T-cell (primary cell): ENCODE measurements at places on chromosomes 5 and 9. TPM values are rescaled to one million over a fixed set of nuclear protein-coding genes. Genes with fewer than 3 reads are reported as not detected.

GRCh38 chr5:132238169-132238744, 10.6 kb upstream of the P4HA2 start:
- no peak overlapping the region for H3K4me3 ChIP-seq
- peak; percentile 47 for DNase-seq
- no peaks in the 10 kb centered on the region for H3K4me1 ChIP-seq
- peaks cover 3% of the 10 kb centered on the region for H3K27me3 ChIP-seq
- no peaks in the 10 kb centered on the region for H3K36me3 ChIP-seq

DNA sequence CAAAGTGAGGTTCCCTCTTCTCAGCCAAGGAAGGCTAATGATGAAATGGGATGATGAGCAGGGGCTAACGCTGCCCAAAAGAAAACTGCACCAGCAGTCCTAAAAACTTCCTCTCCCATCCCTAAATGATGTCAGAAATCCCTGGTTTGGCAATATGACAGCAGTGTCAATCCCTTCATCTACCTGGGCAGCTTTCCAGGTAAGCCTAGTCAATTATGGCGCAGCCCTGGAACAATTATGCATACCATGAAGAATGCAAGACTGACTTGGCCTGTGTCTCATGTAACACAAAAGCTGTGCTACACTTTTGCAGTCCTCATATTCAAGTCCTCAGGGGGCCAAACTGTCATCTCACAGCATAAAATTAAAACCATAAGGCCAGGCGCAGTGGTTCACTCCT, 7.0 kb downstream of the DMGDH start:
- no peak for DNase-seq
- H3K36me3 ChIP-seq = no peaks in the 10 kb centered on the region
- H3K4me1 ChIP-seq = no peaks in the 10 kb centered on the region
- no peaks in the 10 kb centered on the region for H3K27me3 ChIP-seq
- no peak overlapping the region for H3K27ac ChIP-seq

DNA sequence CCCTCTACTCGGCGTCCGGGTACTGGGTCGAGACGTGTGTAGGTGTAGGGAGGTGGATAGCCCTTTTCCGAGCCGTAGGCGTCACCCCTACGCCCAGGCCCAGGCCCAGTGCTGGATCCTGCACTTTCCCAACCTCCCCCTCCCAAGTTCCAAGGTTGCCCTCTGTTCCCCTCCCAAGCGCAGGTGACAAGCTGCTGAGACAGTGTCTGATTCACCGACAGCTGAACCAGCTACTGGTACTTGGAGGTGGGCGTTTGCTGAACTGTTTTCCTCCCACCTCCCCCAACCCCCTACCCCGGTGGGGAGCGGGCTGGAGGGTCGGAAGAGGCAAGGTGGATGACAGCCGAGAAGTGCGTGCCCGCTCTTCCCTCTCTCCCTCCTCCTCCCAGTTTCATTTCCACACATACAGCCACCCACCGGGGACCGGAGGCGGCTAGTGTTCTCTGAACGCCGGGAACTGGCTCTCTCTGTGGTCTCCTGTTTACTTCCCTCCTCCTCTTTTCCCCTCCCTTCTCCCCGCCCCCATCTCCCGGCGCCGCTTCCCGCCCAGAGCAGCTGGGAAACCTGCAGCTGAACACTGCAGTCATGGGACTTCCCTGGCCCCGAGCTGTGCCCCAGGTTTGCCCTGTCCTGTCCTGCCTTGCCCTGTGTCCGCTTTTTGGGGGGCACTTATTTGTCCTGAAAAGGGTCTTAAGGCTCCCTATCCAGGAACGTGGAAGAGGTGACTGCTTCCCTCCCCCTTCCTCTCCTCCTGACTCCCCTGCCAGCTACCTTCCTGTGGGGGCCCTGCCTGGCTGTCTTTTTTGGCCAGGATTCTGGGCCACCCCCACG, 6.2 kb upstream of the KLF9 start:
- no peaks in the 10 kb centered on the region for H3K36me3 ChIP-seq
- peak overlapping the region; percentile 98 for H3K27ac ChIP-seq
- no peak for DNase-seq

DNA sequence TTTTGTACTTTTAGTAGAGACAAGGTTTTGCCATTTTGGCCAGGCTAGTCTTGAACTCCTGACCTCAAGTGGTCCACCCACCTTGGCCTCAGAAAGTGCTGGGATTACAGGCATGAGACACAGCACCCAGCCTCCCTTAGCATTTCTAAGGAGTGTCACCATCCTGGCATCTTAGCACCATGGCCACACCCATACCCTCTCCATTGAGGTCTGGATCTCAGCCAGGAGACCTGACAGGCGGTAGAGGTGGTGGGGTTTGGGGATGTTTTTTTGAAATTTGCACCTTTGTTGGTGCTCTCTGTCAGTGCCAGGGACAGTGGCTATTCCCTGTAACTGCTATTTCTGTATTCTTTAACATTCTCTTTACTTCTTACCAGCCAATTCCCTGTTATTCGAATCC, 72.5 kb downstream of the TRIM36 start:
- no peaks in the 10 kb centered on the region for H3K36me3 ChIP-seq
- no peak for DNase-seq

GRCh38 chr9:75120686-75121085, 32.4 kb downstream of the OSTF1 start:
- H3K27me3 ChIP-seq = no peaks in the 10 kb centered on the region
- H3K36me3 ChIP-seq = peaks cover 33% of the 10 kb centered on the region
- H3K4me1 ChIP-seq = peaks cover 20% of the 10 kb centered on the region
- no peak overlapping the region for H3K27ac ChIP-seq
- no peak for DNase-seq
- H3K4me3 ChIP-seq = no peak overlapping the region

DNA sequence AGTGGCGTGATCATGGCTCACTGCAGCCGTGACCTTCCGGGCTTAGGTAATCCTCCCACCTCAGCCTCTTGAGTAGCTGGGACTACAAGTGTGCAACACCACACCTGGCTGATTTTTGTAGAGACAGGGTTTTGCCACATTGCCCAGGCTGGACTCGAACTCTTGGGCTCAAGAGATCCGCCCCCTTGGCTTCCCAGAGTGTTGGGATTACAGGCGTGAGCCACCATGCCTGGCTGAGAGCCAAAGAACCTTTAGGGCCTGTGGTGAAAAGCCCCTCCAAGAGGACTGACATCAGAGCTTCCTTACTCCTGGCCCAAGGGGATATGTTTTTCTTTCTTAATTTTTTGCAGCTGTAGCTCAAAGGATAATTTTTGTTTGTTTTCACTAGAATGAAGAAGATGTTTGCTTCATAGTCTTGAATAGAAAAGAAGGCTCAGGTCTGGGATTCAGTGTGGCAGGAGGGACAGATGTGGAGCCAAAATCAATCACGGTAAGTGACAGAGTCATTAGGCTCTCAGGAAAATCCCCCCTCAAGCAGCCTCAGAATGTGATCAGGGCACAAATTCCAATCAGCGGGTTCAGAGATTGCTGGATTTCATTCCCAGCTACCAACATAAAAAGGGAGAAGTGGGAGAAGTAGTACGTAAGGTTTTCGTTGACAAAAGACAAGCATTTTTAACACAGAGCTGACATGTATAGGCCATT, 77.1 kb downstream of the GOLPH3 start:
- H3K4me3 ChIP-seq = no peak overlapping the region

- H3K36me3 ChIP-seq = peaks cover 3% of the 10 kb centered on the region
- H3K4me1 ChIP-seq = no peaks in the 10 kb centered on the region
- no peak for DNase-seq
- H3K27ac ChIP-seq = no peak overlapping the region
- no peak overlapping the region for H3K4me3 ChIP-seq
- no peaks in the 10 kb centered on the region for H3K27me3 ChIP-seq
Measured at GRCh38 chr9:127504887-127505251, 53.6 kb downstream of the LRSAM1 start.

DNA sequence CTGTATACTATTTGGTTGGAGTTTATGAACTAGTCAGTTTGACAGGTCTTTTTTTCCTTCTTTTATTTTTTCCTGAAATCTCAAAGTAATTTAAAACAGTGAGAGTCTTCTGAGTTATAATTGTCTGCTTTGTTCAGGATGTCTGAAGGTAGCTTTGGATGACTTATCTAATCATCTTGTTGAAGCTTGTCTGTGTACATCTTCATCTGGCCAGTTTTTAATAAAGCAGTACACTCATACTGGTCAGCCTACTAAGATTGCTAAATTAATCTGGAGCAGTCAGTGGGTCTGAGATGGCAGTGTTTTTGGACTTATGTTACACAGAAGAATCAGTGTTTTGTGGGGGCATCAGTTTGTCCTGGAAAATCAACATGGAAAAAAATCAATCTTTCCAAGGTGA, 482.4 kb downstream of the CDH10 start:
- H3K4me3 ChIP-seq = no peak overlapping the region
- DNase-seq = no peak
- H3K27ac ChIP-seq = no peak overlapping the region
- no peaks in the 10 kb centered on the region for H3K36me3 ChIP-seq

DNA sequence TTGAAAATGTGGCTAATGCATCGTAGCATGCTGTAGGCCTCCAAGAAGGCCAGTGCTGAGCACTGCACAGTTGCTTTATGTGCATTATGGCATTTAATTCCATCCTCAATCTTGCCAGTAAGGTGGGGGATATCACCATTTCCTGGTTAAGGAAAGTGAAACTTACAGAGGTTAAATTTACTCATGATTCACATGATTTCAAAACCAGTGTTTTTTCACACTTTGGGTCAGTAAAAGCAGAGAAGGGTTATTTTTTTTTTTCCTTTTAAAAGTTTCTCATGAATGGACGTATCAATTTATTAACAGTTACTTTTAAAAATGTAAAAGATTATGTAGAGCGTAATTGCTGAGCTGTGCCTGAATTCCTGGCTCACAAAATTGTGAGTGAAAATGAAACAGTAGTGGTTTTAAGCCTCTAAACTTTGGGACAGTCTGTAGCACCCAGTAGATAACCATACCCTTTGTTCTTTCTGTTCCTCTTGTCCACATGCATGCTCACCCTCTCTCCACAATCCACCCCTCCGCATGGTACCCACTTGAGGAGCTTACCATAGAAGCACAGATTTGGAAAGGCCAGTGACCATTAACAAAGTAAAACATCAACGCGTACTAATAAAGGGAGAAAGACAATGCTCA, 21.2 kb downstream of the MAST4 start:
- H3K4me3 ChIP-seq = no peak overlapping the region
- H3K36me3 ChIP-seq = no peaks in the 10 kb centered on the region
- no peak for DNase-seq
- no peaks in the 10 kb centered on the region for H3K4me1 ChIP-seq

- H3K27ac ChIP-seq = no peak overlapping the region
- no peaks in the 10 kb centered on the region for H3K36me3 ChIP-seq
- peak overlapping the region; percentile 50 for H3K4me3 ChIP-seq
- H3K27me3 ChIP-seq = peaks cover 14% of the 10 kb centered on the region
- peaks cover 4% of the 10 kb centered on the region for H3K4me1 ChIP-seq
Measured at GRCh38 chr5:179530069-179530998, 20.0 kb upstream of the RUFY1 start.

GRCh38 chr9:10148796-10149195, 464.0 kb downstream of the PTPRD start:
- H3K27me3 ChIP-seq = no peaks in the 10 kb centered on the region
- H3K27ac ChIP-seq = no peak overlapping the region
- H3K4me3 ChIP-seq = no peak overlapping the region
- no peaks in the 10 kb centered on the region for H3K36me3 ChIP-seq

DNA sequence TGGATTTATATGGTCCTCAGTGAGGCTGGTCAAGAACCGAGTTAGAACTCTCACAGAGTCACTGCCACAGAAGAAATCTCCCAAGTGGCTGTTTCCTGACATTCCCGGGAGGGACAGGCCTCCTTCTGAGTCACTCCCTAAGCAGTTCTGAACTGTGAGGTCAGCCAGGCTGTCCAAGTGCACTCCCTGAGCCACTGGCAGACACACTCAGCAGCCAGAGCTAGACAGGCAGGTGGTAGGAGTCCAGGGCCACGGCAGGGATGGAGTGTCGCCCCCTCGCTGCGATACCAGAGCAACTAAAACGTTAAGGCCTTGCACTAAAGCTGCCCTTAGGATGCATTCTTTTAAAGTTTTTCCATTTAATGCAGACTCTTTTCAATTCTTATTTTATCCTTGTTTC, 3.4 kb downstream of the IL4 start:
- no peak overlapping the region for H3K27ac ChIP-seq
- H3K4me3 ChIP-seq = no peak overlapping the region

GRCh38 chr5:6729386-6730310, 16.4 kb downstream of the TENT4A start:
- H3K4me3 ChIP-seq = no peak overlapping the region
- peak; percentile 37 for DNase-seq
- peaks cover 48% of the 10 kb centered on the region for H3K4me1 ChIP-seq

- no peak for DNase-seq
- H3K4me3 ChIP-seq = no peak overlapping the region
- H3K36me3 ChIP-seq = no peaks in the 10 kb centered on the region
- H3K27me3 ChIP-seq = peaks cover 80% of the 10 kb centered on the region
- H3K27ac ChIP-seq = no peak overlapping the region
- no peaks in the 10 kb centered on the region for H3K4me1 ChIP-seq
Measured at GRCh38 chr9:128409978-128410377, 10.7 kb upstream of the CERCAM start.

DNA sequence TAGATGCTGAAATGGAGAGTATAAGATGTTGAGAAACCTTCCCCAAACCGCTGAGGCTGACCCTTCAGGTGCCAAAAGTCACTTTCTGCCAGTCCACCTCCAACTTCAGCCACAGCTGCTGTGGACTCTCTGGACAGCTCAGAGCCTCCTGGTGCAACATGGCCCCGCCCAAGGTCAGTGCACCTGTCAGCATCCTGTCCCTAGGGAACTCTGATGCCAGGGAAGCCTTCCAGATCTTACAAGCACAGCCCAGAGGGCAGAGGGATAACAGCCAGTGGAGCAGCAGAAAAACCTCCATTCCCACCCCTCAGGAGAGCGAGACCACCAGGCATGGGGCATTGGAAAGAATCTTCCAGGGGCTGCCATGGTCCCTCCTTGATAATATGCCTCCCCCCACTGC, 10.5 kb upstream of the PTGES2 start:
- DNase-seq = no peak
- peaks cover 19% of the 10 kb centered on the region for H3K4me1 ChIP-seq
- no peaks in the 10 kb centered on the region for H3K27me3 ChIP-seq

COMMD10 gene
- 35.4 TPM for total RNA-seq

TRIP13 gene
- total RNA-seq = 1.2 TPM

OSTF1 gene
- total RNA-seq = 73.9 TPM

ANXA1 gene
- total RNA-seq = 570 TPM

BARX1 gene
- total RNA-seq = not detected

CFAP157 gene
- total RNA-seq = 0.44 TPM

CCIN gene
- 0.84 TPM for total RNA-seq

PLCXD3 gene
- total RNA-seq = not detected
